ENCODE measurements at places on chromosomes 3 and 15.

- DNase-seq = no peak
Measured at GRCh38 chr3:51637144-51637940, 33.7 kb upstream of the TEX264 start.

DNA sequence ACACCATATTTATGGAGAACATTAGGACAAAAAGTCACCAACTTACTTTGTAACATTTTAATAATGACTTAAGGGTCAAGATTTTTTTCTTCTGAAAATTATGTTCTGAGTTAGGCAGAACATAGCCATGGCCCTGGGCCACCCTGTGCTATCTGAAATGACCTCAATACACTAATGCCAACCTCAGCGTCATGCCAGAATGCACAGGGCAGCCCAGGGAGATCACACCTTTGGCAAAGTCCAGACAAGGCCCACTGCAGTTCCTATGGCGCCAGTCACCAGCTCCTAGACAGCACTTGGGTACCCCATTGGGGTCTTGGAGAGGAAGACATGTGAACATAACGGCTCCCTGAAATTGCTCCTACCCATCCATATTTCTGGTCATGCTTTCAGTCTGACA is 33.1 kb downstream of the HCLS1 start:
- DNase-seq = no peak

- DNase-seq = no peak
Measured at GRCh38 chr3:46968783-46969428, 7.6 kb downstream of the CCDC12 start.

DNA sequence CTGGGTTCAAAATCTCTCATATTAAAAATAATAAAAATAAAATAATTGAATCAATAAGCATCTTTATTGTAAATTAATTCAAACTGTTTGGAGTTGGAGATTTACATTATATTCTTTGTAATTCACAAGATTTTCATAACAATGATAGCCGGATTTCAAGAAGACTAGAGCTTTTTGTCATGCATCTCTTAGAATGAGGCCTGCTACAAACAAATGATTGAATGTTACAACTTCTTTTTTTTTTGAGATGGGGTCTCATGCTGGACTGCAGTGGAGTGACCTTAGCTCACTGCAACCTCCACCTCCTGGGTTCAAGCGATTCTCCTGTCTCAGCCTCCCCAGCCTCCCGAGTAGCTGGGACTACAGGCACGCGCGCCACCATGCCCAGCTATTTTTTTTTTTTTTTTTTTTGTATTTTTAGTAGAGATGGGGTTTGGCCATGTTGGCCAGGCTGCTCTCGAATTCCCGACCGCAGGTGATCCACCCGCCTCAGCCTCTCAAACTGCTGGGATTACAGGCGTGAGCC is 3.5 kb downstream of the SLTM start:
- no peak for DNase-seq

DNA sequence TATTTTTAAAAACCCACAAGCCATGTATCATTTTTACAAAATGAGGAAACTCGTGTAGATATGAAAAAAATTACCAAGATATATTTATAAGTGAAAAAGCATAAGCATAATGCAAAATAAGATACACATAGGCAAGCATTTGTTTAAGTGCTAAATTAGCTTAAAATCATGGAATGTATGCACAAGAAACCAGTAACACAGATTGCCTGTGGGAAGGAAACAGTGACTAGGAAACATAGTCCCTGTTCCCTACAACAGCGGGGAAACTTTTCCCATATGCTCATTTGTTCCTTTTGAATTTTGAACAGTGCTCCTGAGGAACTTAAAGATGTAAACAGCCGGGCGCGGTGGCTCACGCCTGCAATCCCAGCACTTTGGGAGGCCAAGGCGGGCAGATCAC is 169.5 kb downstream of the PDE8A start:
- DNase-seq = no peak

- no peak for DNase-seq
Measured at GRCh38 chr3:131283862-131284261, 97.7 kb upstream of the NUDT16 start.
